ENCODE measurements at places on chromosomes 2 and 18. TPM values are rescaled to one million over a fixed set of nuclear protein-coding genes. Genes with fewer than 3 reads are reported as not detected.

PAX3 gene
- not detected for total RNA-seq

ZNF385B gene
- total RNA-seq: 30.1 TPM

DNA sequence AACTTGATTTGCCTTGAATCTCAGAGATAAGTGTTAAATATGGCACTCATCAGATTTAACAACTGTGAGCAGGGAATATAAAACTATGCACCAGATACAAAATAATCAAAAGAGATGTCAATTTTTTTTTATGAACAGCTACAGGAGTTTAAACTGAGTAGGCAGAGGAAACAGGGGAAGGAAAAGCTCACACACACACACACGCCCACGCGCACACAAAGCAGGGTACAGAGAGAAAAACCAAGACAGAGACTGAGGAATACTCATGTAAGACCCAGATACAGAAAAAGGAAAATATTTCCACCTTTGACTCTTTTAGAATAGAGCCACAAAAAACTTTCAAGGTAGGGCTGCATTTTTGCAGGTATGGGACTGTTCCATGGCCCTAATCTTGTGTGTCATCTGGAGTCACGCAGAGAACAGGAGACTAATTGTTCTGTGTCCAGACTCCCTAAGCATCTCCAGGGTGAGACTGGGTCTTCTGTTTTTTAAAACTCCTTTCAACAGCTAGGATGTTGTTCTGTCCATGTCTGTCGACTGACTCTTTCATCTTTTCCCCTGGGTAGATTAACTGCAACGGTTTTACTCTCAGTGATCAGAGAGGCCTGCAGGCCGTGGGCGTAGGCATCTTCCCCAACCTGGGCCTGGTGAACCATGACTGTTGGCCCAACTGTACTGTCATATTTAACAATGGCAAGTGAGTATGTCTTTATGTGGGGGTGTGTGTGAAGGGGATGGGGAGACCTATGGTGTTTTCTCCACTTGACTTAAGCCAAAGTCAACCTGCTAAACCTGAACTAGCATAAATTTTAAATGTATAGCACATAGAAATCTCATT is 23.0 kb downstream of the SMYD1 start:
- DNase-seq: no peak
- H3K4me3 ChIP-seq: no peak overlapping the region
- H3K27ac ChIP-seq: no peak overlapping the region
- H3K4me1 ChIP-seq: no peaks in the 10 kb centered on the region
- H3K27me3 ChIP-seq: no peaks in the 10 kb centered on the region

GTF2A1L gene
- total RNA-seq: not detected

PRLH gene
- not detected for total RNA-seq

DNA sequence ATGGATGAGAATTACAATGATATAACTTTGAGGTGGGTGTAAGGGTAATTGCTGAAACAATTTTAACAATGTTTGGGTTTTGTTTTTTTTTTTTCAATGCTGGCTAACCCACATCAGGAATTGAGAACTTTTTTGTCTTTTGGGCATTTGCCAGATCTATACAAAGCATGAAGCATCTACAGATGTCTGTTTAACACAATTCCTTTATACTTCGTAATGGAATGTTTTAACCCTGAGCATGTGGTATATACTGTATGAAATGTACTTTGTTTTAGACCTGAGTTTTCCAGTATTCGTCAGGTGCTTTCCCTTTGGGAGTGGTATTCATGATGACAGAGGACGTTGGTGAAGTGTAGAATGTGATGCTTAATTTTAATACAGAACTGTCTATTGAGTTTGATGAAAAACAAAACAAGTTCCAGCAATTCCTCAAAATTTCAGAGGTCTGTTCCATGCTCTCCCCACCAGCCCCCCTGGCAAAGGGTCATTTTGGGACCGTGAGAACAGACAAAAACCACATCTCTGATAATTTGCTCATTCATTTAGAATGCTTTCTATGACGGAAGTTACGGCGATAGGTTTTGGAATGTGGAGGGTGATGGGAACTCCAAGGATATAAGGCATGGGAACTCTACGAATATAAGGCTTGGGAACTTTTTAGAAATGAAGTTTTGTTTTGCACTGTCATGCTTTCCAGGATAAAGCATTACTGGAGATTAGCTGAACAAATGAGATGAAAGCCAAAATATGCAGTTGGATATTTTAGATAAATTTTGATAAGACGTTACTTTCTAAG is 14.1 kb downstream of the LIMS1 start:
- H3K36me3 ChIP-seq: no peaks in the 10 kb centered on the region
- H3K4me1 ChIP-seq: peaks cover 8% of the 10 kb centered on the region
- no peaks in the 10 kb centered on the region for H3K27me3 ChIP-seq
- H3K27ac ChIP-seq: no peak overlapping the region

DNA sequence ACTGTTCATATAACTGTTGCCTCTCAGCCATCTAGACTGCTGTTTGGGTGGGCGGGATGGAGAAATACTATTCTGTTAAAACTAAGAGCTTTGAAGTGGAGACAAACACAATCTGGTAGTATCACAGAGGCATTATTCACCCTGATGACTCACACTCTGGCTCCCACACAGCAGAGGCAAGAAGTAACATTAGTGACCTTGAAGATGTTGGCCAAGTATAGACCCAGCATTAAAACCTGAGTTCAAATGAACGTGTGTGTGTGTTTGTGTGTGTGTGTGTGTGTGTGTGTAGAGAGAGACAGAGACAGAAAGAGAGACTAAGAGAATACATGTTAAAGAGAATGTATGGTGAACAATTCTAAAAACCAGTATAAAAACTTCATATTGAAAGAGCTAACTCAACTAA is 22.5 kb upstream of the ACVR1 start:
- H3K4me3 ChIP-seq: no peak overlapping the region
- no peaks in the 10 kb centered on the region for H3K36me3 ChIP-seq
- no peaks in the 10 kb centered on the region for H3K4me1 ChIP-seq
- DNase-seq: no peak
